ENCODE measurements at places on chromosomes 2 and 18. TPM values are rescaled to one million over a fixed set of nuclear protein-coding genes. Genes with fewer than 3 reads are reported as not detected.

DNA sequence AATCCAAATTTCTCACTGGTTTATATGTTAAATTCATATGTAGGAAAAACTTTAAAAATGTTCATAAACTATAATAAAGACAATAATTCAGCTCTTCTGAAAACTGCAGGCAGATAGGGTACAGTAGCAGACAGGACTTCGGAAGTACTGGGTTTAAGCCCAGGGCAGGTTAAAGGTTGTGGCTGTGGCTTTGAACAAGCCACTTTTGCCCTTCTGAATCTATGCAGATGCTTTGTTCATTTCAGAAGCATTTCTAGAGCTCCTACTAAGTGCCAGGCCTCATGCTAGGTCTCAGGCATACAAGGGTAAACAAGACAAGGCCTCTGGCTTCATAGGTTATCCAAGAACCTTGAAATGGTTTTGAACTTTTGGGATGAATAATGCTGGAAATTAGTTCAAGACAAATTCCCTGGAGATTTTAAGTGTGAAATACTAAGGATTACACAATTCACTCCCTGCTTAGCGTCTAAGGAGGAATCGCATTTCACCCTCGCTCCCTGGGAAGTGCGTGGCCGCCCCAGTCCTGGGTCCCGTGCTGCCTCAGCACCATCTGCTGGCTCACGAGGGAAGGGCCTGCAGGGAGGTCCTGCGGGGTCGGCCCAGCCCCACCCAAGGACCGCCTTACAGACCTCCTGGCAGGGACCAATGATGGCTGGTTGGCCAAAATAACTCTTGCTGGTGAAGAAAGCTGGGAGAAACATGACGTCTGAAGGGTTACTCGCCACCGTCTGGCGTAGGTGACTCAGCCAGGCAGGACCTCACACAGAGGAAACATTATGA lies 67.7 kb upstream of the L3MBTL4 start:
- DNase-seq = no peak

DNA sequence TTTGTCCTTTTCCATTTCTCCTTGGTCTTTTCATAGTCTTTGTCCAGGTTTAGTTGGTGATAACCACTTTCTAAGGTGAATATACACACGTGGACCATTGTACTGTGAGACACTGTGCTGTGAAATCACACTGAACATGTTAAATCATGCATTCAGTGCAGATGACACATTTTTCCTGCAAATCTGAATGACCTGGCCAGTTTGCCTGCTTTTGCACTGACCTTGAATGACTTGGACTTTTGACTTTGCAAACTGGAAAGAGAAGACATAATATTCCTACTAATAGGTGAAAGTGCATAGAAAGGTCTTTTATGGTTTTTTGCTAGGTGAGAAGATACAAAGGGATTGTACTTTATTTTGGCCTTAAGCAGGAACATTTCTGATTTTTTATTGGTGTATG lies 21.7 kb upstream of the PHLPP1 start:
- DNase-seq = no peak

GRCh38 chr18:23765931-23766330 lies 76.7 kb downstream of the LAMA3 start:
- DNase-seq = no peak

DNA sequence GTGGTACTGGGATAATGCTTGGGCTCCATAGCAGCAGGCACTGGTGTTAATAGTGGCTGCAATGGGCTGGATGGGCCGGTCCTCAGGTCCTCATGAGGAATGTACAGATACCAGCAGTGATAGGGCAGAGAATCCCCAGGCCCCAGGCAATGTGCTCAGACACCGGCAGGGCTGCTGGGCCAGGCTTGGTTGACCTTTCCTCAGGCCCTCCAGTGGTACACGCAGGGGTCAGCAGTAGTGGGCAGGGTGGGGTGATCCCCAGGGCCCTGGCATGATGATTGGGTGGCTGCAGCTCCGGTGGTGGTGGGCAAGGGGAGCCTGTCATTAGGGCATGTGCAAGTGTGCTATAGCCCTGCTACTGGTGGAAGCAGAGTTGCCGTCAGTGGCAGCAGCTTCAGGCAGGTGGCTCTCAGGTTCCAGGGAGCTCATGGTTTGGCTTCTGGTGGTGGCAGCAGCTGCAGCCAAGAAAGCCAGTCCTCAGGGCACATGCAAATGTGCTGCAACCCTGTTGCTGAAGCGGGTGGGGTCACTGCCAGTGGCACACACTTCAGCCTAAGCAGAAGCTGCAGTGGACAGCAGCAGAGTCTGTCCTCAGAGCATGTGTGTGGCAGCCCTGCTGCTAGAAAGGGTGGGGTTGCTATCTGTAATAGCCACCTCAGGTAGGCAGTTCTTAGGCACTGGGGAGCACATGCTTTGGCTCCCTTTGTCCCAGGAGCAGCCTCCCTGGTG lies 56.8 kb downstream of the CCNT2 start:
- no peak for DNase-seq

DNA sequence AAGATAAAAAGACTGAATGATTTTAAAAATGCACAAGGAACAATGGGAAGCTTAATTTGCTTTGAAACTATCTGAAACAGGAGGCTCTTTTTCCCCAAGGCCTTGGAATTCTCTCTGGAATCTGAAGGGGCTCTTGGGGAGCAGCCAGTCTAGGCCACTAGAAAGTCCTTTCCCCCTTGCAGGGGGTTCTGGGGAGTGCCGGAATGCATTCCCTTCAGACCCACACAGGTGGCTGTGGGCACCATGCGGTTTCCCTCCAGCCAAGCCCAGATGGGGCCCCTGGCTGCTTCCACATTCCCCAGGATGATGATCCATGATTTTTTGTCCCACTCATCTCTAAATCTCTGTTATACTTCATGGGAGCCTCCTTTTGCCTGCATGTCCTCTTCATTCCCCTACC lies 10.7 kb downstream of the GPR45 start:
- no peak for DNase-seq

DNA sequence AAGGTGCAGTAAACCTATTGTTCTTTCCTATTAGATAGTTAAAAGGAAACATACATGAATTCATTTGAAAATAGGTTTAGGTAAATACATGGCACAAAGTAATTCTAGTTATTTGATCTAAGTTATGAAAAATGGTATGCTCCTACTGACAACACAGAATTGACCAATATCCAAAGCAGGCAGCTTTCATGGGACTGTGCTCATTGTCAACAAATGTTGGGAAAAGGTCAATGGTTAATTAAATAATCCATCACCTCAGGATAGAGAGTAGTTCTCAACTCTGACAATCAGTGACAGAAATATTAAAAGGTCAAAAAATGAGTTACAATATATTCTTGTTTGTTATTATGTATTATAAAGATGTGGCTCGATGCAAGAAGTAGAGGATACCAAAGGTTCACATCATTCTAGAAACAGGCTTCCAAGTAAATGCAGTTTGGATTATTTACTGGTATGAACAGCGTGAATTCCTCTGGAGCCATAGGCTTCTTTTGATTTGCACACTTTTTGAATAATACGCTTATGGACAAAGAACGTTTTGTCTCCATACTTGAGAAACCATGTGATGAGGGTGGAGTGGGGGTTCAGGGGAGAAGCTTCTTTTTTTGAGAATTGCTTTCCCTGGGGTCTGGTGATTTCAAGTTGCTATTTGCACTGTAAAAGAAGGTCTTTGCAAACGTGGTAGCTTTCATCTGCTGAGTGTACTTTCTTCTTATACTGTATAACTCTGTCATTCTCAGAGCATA lies 422.0 kb upstream of the ZEB2 start:
- peak; percentile 3 for DNase-seq

GRCh38 chr18:12236934-12237832 lies 17.0 kb upstream of the CIDEA start:
- DNase-seq = peak; percentile 63

GRCh38 chr2:47002480-47003381 lies 87.1 kb upstream of the MCFD2 start:
- DNase-seq = no peak

GRCh38 chr2:33115196-33115595 lies 168.4 kb downstream of the LTBP1 start:
- no peak for DNase-seq

DNA sequence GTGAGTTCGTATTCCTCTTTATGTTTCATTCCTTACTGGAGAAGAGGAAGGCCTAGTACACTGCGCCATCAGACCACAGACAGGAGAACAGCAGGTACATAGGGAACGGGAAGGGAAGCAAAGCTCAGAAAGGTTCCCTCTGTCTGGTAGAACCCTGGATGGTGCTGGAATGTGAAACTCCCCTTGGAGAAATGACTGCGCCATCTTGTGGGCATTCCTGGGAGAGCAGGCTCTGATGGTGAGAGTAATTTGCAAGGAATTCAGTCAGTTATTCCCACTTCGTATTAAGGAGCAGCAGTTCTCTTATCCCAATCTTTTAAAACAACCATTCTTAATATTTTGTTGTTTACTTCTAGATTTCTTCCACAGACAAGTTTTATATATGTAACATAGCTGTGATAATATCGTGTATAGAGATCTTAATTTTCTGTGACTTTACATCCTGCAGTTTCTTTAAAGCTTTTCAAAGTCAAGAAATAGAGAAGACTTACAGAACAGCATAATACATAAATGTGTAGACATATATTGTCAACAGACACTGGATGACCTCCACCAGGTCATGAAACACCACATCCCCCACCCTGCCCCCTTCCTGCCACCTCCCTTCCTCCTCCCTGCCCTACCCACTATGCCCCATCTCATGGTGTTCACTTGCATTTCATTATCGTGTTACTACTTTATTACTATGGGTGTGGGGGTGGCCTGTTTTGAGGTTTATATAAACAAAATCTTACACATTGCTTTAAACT lies 83.9 kb downstream of the ARHGEF4 start:
- DNase-seq = peak; percentile 72

GRCh38 chr18:54134053-54134452 lies 90.4 kb downstream of the MBD2 start:
- no peak for DNase-seq

- no peak for DNase-seq
Observed at GRCh38 chr2:206974551-206974950, 35.2 kb downstream of the CPO start.

- DNase-seq = peak; percentile 17
Observed at GRCh38 chr2:176170602-176171305, 13.6 kb downstream of the HOXD3 start.

- peak; percentile 67 for DNase-seq
Observed at GRCh38 chr2:177296040-177296439, 31.5 kb upstream of the NFE2L2 start.

DNA sequence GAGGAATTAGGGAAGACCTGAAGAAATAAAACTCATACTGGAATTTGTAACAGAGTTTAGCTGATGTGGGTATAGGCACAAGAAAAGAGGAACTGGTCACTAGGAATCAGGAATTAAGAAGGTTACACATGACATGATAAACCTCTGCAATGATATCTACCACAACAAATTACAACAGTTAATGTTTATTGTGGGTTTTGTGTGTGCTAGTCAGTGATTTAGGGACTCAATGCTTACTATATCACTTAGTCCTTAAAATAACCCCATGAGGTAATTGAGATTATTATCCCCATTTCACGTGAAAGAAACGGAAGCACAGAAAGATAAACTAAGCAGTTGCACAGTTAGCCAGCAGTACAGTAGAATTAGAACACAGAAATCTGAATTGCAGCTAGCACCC lies 415.8 kb upstream of the ZEB2 start:
- no peak for DNase-seq

DNA sequence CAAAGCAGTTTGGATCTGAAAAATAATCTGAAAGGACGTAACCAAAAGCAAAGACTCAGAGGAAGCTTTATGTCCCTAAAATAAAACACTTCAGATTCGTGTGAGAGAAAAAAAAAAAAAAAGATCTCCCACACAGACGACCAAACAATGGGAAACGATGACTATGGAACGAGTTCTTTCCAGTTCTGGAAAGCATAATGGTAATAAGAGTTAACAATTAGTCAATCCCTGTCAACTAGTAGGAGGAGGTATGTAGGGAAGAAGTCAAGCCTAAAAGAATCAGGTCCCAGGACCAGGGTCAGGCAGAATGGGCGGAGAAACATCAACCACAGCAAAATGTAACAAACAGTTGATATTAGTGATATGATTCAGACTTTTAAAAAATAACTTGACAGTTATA lies 170.3 kb upstream of the SETBP1 start:
- DNase-seq = peak; percentile 65

DNA sequence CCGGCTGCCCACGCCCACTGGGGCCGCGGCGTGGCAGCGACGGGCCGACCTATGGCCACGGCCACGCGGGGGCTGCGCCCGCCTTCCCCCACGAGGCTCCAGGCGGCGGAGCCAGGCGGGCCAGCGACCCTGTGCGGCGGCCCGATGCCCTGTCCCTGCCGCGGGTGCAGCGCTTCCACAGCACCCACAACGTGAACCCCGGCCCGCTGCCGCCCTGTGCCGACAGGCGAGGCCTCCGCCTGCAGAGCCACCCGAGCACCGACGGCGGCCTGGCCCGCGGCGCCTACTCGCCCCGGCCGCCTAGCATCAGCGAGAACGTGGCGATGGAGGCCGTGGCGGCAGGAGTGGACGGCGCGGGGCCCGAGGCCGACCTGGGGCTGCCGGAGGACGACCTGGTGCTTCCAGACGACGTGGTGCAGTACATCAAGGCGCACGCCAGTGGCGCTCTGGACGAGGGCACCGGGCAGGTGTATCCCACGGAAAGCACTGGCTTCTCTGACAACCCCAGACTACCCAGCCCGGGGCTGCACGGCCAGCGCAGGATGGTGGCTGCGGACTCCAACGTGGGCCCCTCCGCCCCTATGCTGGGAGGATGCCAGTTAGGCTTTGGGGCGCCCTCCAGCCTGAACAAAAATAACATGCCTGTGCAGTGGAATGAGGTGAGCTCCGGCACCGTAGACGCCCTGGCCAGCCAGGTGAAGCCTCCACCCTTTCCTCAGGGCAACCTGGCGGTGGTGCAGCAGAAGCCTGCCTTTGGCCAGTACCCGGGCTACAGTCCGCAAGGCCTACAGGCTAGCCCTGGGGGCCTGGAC lies 253.2 kb downstream of the GLI2 start:
- DNase-seq = no peak

The NABP1 gene
- polyA plus RNA-seq = 14.7 TPM

The KIF5C gene
- not detected for polyA plus RNA-seq

The ALPP gene
- polyA plus RNA-seq = not detected

The NCKAP5 gene
- 0.47 TPM for polyA plus RNA-seq

The KIF3C gene
- polyA plus RNA-seq = 11.4 TPM

The GRHL1 gene
- polyA plus RNA-seq = 0.70 TPM

The PJVK gene
- polyA plus RNA-seq = 1.3 TPM

Data from endothelial cell of umbilical vein (primary cell).